ENCODE measurements at places on chromosomes 16 and 17.
A peak's percentile ranks its signal among the peaks of the same experiment; 100 is the strongest.

- DNase-seq: no peak
Observed at GRCh38 chr17:15106540-15106939, 158.6 kb downstream of the PMP22 start.

GRCh38 chr16:8966817-8967131, 3.1 kb upstream of the USP7 start:
- DNase-seq: no peak

DNA sequence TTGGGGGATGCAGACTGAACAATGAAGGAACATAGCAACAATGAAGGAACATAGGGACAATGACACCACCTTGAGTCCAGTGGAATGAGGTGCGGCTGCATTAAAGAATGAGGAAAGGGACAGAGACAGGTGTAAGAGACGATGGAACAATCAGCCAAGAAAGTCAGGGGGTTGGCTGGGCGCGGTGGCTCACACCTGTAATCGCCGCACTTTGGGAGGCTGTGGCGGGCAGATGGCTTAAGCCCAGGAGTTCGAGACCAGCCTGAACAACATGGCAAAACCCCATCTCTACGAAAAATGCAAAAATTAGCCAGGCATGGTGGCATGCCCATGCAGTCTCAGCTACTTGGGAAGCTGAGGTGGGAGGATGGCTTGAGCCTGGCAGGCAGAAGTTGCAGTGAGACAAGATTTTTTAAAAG, 13.6 kb upstream of the CBFB start:
- peak; percentile 32 for DNase-seq

GRCh38 chr17:58415371-58416055, 1.8 kb downstream of the RNF43 start:
- DNase-seq: no peak

DNA sequence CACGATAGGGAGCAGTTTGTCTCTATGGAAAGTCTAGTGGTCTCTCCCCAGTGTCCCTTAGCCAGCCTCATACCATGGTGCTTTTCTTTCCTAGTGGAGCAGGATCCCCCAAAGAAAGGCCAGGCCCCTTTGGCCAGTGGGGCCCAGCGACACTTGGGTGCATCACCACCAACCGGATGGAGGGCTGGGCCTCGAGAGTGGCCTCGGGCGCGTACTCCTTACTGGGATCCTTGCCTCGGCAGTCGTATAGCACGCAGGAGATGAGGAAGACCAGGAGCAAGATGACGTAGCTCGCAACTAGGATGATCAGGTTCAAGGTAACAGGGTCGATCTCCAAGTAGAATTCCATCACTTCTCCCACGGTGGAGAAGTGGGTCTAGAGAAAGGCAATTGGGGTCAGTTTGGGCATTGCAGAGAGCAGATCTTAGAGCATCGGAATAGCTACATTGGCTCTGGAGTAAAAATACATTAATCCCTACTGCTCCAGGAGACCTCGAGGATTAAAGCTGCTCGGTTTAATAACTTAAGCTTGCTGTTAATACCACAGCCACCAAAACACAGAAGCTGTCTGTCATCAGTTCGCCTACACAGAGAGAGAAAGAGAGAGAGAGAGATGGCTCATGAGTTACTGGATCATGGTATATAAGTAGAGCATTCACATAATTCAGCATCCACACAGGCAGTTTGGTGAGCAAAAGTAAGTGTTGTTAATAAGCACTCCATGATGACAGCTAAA, at the start of gene SMIM36:
Gene SMIM36, minus strand, starts transcription at position 467 of the 736 bp plus-strand sequence.
- DNase-seq: no peak

DNA sequence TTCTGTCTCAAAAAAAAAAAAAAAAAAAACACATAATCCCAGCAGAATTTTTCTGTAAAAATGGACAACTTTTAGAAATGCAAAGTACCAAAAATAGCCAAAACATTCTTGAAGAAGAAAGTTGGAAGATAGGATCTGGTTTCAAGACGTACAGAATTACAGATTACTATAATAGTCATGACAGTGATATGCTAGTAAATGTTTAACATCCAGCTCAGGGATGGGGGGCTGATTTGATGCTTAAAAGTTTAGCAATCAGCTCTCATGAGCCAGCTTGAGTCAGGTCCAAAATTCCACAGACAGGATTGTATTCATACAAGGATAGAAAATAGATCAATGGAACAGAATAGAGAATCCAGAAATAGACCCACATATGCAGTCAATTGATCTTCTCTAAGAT, 100.5 kb downstream of the CYB561 start:
- DNase-seq: no peak

- DNase-seq: no peak
Observed at GRCh38 chr17:67492824-67493517, 115.9 kb downstream of the PITPNC1 start.

DNA sequence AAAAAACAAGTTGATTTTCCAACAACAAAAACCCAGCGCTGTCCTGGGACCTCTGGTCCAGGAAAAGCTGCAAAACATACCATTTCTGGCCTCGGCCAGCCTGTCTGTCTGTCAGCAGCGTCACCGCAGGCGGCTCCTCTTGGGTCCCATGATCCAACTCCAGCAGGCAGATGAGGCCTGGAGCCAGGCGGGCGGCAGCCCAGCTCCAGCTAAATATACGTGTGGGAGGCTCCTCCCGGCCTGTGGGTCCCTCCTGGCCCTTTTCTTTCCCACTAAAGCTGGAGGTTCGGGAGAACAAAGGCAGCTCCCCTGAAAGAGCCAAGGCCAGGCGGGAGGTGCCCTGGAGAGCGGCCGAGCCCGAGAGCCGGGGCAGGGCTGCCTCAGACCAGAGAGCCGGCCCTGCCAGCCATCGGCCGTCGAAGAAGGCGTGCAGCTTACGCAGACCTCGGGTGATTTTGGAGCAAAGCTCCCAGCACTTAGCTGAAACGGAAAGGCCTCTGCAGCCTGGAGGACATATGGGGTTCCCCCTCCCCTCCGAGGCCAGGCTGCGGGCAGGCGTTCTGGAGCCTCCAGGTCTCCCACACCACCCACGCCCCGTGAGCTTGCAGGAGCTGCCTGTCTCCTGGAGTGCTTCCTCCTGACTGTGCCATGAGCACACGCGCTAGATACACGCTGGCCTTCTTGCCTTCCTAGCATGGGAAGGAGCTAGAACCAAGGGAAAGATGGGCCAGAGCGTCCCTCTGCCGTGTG, 19.9 kb upstream of the JPH3 start:
- DNase-seq: no peak

DNA sequence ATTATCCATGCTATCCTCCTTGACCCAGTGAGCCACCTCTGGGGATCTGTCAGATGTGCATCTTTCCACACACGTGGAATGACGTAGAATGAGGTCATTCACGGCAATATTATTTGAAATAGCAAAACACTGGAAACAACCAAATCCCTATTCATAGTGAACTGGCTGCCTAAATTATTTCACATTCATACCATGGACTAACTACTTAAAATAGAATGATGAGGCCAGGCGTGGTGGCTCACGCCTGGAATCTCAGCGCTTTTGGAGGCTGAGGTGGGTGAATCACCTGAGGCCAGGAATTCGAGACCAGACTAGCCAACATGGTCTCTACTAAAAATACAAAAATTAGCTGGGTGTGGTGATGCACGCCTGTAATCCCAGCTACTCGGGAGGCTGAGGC, 75.5 kb downstream of the RAP1GAP2 start:
- no peak for DNase-seq

DNA sequence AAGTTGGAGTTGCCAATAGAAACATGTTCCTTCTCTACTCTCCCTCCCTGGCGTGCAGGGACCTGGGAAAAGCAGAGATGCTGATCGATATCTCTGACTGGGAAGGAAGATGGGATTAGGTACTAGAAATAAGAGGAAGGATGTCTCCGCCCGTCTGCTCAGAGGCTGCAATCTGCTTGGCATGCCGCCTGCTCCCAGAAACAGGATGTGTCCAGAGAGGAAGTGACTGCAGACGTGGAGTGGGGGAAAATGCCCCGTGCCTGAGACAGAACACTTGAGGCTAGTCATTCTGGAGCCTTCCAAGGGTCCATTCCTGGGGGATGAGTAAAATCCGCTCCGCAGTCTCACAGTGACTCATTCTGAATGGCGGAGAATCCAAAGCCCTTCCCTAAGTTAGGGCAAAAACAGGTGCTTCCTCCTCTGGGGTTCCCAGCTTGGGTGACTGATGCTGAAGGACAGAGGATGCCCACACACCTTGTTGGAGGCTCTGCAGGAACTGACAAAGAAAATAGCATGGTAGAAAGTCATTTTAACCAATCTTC, 45.0 kb upstream of the SMURF2 start:
- peak; percentile 23 for DNase-seq

DNA sequence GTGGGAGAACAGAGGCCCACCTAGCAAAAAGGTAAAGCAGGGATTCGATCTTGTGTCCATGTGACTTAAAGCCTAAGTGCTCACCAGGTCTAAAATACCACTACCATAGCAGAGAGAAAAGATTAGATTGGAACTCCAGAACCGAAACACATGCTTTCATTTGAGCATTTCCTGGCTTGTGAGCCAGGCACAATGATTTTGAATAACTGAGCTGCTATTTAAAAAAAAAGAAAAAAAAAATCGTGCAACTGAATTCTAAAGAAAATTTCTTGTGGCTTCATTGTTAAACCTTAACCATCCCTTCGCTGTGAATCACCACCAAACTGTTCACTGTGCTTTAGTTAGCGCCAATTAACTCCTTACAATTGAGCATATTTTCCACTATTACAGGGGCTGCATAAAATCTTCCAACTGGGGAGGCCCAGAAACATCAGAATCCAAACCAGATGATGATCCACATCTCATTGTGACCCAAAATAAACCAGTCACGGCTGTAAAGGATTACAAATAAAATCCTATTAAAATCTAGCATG, 366.4 kb upstream of the ERCC4 start:
- DNase-seq: no peak

- DNase-seq: peak; percentile 30
Observed at GRCh38 chr16:11980136-11980844, 3.8 kb downstream of the SNX29 start.

- no peak for DNase-seq
Observed at GRCh38 chr16:68374246-68374805, 63.5 kb downstream of the PRMT7 start.

GRCh38 chr17:40097931-40098845, 2.2 kb downstream of the NR1D1 start:
- peak; percentile 40 for DNase-seq

DNA sequence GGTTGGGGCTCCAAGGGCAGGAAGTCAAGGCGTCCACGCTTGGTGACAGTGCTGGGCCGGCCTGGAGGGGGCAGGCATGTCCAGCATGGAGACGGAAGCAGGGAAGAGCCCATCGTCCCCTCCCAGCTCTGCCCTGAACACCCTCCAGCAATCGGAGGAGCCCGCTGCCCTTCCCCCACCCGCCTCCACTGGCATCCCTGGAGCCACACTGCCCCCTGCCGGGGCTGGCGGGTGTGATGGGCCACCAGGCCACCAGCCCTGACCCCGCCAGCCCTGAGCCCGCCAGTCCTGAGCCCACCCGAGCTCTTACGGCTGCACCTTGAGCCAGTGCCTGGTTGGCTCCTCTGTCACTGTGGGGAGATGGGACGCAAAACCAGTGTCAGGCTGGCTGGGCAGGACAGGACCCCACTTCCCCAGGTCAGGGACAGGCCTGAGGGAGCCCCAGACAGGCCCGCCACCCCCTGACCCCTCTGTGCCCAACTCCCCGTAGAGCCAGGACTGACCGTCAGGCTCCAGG, 4.1 kb upstream of the CDH15 start:
- DNase-seq: peak; percentile 93

GRCh38 chr17:67696853-67697498, 20.8 kb upstream of the NOL11 start:
- no peak for DNase-seq

DNA sequence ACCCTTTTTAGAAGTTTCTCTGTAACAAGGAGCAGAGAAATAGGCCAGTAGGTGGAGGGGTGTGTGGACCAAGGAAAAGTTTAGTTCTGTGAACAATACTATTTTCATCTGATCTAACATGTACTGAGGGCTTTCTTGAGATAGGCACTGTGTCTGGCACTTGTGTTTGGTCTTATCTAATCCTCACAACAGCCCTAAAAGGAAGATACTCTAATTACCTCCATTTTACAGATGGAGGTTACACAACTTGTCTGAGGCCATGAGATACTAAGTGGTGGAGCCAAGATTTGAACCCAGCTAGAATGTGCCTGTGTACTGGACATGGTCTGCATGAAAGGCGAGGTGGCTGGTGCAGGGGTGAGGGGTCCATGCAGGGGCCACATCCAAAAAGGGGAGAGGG, 4.5 kb downstream of the TNFSF12 start:
- DNase-seq: peak; percentile 84

DNA sequence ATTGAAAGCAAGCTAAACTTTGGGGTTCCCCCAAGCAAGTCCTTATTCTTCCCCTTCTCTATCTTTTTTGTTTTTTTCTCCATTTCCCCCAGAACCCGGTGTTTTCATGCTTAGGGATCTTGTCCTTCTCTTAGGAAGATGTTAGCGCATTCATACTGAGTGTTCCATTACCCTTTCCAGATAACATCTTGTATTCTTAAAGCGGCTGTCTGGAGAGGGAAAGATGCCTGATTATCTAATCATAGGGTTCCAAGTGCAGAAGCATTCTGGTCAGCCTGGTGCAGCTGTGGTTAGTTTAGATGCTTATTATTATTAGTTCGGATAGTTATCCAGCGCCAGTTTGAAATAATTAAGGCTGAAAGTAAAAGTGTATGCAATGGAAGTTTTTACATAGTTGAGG, 2.0 kb downstream of the TOM1L1 start:
- DNase-seq: no peak

DNA sequence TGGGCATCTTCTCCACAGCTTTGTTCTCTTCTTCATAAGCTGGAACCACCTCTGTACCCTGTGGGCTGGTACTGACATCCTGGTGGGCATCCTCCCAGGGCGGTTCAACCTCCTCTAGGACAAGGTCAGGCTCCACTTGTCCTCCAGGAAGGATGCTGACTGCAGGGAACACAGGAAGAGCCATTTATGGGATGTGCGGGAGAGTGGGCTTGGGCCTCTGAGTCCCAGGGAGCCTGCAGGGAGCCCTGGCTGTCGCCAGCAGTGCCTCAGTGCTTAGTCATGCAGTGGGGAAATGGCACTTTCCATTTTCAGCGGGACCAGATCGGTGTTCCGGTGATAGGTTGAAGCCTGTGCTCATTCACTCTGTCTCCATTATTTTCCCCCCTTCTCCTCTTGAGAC, 20.5 kb downstream of the CNGB1 start:
- DNase-seq: no peak

DNA sequence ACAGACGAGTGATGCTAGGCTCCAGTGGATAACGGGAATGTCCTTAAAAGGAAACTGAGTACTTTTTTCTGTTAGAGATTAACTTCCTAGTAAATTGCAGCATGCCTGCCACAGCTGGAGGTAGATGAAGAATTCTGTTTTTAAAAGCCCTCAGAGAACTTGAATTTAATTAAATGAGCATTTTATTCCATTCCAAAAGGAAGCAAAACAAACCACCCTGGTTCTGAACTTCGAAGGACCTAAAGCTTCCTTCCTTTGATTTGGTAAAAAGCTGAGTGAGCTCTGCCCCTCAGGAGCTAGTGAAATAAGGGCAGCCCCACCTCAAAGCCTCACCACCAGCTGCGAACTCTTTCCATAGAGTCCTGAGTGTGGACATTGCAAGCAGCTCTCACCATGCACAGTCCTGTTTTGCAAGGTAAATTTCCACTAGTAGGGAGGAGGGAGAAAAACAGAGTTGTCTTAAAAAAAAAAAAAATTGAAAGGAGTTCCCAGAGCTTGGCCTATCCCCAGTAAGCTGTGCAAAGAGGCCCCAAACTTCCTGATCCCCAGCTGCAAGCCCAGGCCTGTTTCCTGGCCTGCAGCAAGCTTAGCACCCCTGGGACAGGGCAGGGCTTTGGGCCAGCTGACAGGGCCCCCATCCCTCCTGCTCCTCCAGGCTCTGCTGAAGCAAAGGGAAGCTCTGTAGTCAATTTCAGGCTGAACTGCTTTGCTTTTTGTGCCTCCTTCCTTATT, 11.2 kb downstream of the CHD9NB start:
- DNase-seq: no peak

All from hematopoietic multipotent progenitor cell treated with erythropoietin and hydrocortisone succinate and interleukin-3 and kit ligand, for 6 days (in vitro differentiated cells).